Stomach (tissue), 19 donors: ENCODE measurements at places on chromosomes 16 and 17. TPM values are rescaled to one million over a fixed set of nuclear protein-coding genes. Genes with fewer than 3 reads are reported as not detected.

DNA sequence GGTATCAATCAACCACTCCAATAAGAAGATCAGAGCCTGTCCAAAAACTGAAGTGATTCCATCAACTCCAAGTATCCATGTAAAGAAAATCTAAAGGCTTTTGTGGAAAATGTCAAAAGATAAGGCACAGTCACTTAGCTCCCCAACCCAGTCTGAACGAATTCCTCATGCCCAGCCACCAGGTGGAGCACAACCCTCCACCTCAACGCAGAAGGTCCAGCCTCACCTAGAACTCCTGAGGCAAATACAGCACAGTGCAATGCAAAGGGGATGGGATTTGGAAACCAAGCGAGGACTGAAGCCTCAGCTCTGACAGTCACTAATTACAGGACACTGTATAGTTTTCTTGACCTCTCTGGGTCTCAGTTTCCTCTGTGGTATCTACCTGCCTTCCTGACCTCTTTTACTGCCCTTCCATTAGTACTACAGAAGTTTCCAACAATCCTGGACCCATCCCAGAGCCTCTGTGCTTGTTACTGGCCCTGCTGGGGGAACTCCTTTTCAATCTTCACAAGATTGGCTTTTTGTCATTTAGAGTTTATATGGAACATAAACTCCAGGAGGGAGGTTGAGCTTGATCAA, 2.0 kb downstream of the NCBP3 start:
- H3K27me3 ChIP-seq: no peaks in the 10 kb centered on the region
- H3K4me1 ChIP-seq: peaks cover 22% of the 10 kb centered on the region
- peak overlapping the region; percentile 97 for H3K4me3 ChIP-seq
- peak; percentile 57 for DNase-seq
- peaks cover 42% of the 10 kb centered on the region for H3K36me3 ChIP-seq

DNA sequence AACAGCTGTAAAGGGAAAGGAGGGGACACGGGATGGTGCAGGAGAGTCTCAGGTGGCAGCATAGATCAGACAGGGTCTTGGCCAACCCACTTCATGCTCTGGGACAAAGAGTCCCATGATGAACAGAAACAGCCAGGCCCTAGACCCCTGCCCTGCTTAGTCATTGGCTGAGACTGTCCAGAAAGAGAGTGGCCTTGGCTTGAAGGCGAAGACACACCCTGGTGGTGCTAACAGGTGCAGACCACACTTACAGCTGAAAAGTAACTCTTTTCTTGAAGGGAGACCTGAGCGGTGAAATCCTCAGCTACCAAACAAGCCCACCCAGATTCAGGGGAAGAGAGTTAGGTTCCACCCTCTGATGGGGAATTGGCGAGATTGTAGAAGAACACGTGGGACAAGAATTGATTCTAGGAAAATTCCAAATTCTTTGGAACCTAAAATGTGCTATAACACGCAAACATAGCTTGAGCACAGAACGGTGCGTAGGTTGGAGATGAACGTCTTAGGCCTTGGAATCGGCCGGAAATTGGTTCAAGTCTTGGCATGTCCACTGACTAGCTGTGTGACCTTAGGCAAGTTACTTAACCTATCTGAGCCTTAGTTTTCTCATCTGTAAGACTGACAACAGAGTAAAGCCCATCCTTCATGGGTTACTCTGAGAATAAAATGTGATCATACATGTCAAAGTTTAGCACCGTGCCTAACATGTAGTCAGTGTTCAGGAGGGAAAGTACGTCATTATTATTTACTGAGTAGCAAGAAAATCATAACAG, 12.5 kb upstream of the MLYCD start:
- H3K27me3 ChIP-seq: no peaks in the 10 kb centered on the region
- H3K36me3 ChIP-seq: no peaks in the 10 kb centered on the region
- no peak for DNase-seq

DNA sequence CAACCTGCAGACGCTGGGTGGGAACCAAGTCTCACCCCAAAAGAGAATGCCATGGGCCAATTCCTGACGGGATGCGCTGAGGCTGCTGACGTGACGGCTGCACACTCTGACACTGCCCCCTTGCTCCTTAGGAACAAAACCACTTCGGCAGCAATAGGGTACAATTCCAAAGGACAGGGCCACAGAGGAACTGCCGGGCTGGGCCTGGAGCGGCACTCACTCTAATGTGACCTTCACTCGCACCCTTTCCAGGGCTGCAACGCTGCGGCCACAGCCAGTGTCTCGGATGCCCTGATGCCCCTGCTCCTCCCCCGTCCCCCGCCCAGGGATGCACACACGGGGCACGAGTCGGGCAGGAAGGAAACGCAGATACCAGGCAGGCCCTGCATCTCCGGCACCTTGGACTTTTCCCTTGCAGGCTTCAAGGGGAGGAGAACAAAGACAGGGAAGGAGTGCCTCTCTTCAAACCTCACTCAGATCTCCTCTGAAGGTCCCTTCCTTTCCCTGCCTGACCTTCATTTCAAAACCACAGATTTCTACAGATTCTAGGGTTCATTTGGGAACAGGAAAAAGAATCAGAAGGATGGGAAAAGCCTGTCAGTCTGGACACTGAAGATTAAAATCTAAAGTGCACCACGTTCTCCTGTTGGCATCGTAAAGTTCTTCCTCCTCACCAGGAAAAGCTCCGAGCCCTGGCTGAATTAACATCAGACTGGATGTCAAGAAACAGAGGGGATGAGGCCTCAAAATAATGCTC, 2.3 kb downstream of the PITPNA start:
- peak overlapping the region; percentile 93 for H3K4me3 ChIP-seq
- DNase-seq: no peak
- no peaks in the 10 kb centered on the region for H3K27me3 ChIP-seq
- peaks cover 30% of the 10 kb centered on the region for H3K4me1 ChIP-seq

- H3K4me1 ChIP-seq: no peaks in the 10 kb centered on the region
- H3K27ac ChIP-seq: no peak overlapping the region
- DNase-seq: peak; percentile 83
- peaks cover 5% of the 10 kb centered on the region for H3K27me3 ChIP-seq
Measured at GRCh38 chr17:79393358-79394052, 217.3 kb downstream of the RBFOX3 start.

DNA sequence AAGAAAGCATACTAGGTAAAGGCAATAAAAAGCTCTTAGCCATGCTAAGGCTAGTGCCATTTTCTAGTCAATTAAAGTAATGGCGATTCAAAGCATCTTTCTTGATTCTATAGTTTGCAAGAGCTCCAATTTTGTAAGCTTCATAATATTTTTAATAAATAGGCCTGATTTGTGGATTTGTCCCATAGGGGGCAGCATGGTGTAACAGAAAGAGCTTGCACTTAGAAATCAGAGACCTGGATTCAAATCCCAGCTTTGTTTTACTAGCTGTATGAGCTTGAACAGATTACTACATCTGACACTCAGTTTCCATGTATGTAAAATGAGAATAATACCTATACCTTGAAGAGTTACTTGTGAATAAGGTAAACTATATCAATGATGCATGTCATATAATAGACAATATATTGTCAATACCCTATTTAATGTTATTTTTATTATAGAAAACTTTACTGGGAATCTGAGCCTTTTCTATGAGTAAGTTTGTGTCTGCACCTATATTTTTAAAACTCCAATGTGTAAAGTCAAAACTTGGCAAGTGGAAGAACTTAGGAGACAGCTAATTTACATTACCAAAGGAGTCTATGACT, 93.6 kb upstream of the NOG start:
- no peak overlapping the region for H3K4me3 ChIP-seq
- DNase-seq: peak; percentile 33
- H3K4me1 ChIP-seq: no peaks in the 10 kb centered on the region
- no peak overlapping the region for H3K27ac ChIP-seq

DNA sequence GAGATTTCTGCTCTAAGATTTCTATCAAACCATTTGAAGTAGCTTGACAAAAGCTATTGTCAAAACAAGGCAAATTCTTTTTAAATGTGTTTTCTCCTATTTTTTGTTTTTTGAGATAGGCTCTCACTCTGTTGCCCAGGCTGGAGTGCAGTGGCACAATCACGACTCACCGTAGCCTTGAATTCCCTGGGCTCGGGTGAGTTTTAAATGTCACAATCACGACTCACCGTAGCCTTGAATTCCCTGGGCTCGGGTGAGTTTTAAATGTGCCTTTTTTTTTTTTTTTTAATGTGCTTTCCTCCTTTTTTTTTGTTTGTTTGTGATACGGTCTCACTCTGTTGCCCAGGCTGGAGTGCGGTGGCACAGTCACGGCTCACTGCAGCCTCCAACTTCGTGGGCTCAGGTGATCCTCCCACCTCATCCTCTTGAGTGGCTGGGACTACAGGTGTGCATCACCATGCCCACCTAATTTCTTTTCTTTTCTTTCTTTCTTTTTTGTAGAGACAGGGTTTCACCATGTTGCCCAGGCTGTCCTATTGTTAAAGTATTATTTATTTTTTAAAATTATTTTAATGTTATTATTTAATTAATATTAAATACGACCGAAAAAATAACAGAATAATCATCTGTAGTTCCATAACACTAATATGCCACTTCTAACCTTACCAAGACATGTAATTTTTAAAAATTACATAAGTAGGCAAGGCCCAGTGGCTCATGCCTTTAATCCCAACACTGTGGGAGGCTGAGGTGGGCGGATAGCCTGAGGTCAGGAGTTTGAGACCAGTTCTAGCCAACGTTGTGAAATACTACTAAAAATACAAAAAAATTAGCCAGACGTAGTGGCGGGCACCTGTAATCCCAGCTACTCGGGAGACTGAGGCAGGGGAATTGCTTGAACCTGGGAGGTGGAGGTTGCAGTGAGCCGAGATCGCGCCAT, 69.7 kb upstream of the FA2H start:
- no peak for DNase-seq
- H3K27me3 ChIP-seq: no peaks in the 10 kb centered on the region
- no peak overlapping the region for H3K27ac ChIP-seq
- no peak overlapping the region for H3K4me3 ChIP-seq
- no peaks in the 10 kb centered on the region for H3K4me1 ChIP-seq

GRCh38 chr17:56640116-56640515, 46.6 kb downstream of the NOG start:
- no peak for DNase-seq
- H3K27ac ChIP-seq: no peak overlapping the region
- no peaks in the 10 kb centered on the region for H3K36me3 ChIP-seq

DNA sequence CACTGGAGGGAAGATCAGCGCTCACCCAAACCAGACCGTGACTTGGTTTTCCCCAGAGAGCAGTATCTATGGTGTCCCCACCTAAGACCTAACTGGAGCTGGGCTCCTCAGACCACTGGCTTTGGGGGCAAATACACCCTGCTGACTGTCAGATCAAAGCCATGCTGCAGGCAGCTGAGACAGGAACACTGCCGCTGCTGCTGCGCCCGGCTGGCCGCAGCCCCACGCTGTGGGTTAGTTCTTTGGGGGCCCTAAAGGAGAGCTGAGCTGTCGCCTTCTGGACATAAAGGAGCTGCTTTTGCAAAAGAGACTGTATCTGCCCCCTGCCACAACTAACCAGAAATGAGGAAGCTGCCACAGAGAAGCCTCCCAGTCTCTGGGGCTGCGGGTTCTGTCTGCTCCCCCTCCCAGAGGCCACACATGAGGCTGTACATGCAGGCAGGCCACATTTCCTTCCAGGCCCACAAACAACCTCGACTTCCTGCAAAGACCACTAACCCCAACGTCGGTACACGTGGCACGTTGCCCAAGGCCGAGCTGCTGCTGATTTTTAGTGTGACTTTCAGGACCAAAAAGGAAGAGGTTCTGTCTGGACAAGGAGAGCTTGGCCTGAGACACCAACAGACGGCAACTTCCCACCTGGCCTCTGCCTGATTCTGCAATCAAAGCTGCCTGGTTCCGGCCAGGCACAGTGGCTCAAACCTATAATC, 18.2 kb upstream of the ABR start:
- peaks cover 3% of the 10 kb centered on the region for H3K27me3 ChIP-seq
- H3K36me3 ChIP-seq: no peaks in the 10 kb centered on the region
- H3K4me3 ChIP-seq: no peak overlapping the region
- peak overlapping the region; percentile 44 for H3K27ac ChIP-seq

- DNase-seq: no peak
- H3K27ac ChIP-seq: peak overlapping the region; percentile 99
- peak overlapping the region; percentile 72 for H3K4me3 ChIP-seq
- H3K36me3 ChIP-seq: no peaks in the 10 kb centered on the region
- no peaks in the 10 kb centered on the region for H3K27me3 ChIP-seq
- H3K4me1 ChIP-seq: peaks cover 73% of the 10 kb centered on the region
Measured at GRCh38 chr17:7839190-7839875, 5.3 kb downstream of the KDM6B start.

DNA sequence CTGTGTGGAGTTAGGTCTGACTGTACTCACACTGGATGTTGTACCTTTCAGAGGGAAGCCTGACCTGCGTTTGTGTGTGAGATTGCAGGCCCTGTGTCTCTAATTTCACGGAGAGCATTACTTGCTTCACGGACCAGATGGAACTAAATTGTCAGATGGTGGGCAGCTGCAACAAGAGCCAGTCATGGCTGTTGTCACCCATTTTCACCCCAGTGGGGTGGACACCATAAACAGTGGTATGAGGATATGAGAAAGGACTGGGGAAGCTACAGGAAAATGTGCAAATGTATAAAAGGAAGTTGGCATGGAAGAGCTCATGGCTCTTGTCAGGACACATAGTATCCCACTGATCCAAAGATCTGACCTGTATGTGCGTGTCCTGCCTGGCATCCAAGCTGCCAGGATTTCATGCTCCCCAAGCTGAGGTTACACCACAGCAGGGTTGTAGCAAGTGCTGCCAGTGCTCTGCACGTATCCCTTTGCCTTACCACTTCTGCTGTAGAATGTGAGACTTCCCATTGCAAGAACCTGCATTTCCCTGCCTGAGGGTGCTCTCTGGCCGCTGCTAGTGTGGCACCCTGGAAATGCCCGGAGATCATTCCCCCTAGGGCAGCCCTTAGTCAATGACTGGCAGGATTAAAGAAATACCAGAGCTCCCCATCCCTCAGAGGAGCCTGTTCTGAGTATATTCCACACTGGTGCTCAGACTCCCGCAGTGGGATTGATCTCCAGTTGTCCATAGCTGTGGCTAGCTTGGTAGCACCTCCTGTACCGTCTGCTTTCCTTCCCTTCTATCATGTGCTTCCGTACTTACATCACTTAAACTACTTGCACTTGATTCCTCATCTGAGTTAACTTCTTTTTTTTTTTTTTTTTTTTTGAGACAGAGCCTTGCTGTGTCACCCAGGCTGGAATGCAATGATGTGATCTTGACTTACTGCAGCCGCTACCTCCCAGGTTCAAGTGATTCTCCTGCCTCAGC, 70.4 kb upstream of the TANC2 start:
- no peaks in the 10 kb centered on the region for H3K36me3 ChIP-seq
- H3K27me3 ChIP-seq: no peaks in the 10 kb centered on the region
- no peaks in the 10 kb centered on the region for H3K4me1 ChIP-seq
- no peak for DNase-seq
- no peak overlapping the region for H3K4me3 ChIP-seq

OR1A1 gene
- total RNA-seq: not detected

PIMREG gene
- 8.5 TPM for total RNA-seq

SRRM2 gene
- 142 TPM for total RNA-seq

GGT6 gene
- total RNA-seq: 5.8 TPM

CLEC18B gene
- total RNA-seq: not detected
